ENCODE measurements at places on chromosomes 4 and X.
A peak's percentile ranks its signal among the peaks of the same experiment; 100 is the strongest.

DNA sequence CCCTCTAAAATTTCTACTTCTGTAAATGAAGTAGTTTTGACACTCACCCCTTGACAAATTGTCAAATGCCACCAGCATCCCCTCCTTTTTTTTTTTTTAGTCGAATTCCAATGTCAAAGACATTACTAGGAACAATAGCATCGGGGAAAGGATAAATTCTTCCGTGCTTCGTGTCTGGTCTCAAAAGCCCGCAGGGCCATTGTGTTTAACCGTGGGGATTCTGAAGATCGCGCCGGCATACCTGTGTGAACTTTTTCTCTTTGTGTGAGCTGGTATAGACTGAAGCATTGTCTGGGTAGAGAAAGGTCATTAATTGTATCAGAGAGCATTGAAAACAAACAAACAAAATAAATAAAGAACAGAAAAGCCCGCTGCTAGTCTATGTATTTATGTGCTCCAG lies 313.9 kb downstream of the ASMT start:
- no peak for DNase-seq

- DNase-seq, result no peak
Measured at GRCh38 chr4:114364857-114365256, 233.8 kb upstream of the UGT8 start.

DNA sequence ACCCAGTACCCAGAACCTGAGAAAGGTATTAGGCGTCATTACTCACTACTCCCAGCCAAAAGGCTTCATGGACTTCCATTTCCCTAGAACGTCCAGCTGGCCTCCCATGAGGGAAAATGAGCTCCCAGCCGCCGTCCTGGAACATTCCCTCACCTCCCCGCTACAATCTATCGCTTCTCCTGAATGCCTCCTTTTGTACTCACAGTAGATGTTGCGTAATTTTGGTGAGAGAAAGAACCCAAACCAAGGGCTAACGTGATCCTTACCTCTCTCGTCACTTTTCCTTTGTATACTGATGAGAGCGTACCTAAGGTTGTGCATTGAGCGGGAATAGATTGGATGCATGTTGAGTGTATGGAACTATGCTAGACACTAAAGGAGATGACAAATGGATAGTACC lies 161.9 kb downstream of the TENM3 start:
- DNase-seq, result no peak

DNA sequence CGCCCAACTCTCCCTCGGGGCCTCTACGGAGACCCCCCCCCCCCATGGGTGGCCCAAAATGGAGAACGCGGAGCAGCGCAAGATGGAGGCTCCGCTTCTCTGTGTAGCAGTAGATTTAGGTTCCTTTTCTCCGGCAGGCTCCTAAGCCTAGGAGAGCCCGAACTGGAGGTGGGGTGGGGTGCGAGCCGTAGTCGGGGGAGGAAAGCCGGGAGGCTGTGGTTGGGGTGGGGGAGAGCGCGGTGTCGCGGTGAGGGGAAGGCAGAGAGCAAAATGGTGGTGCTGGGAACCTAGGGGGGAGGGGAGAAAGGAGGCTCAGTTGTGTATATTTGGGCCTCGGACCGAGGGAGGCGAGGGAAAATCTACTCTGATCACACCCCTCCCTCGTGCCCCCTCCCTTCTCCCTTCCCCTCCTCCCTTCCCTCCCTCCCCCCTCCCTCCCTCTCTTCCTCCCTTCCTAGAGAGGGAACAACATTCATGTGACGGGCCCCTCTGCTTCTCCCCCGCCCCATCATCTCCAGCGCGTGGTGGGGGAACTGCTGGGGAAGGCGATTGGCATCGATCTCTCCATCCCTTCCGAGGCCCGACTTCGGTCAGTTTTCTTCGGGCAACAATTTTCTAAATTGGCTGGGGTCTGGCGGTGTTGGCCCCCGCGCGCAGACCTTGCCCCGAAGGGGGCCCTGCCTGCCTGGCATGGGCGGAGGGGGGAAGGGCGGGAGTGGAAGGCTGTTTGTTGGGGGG lies at the start of gene STAG2:
Gene STAG2, plus strand, starts transcription at position 439 of the 738 bp plus-strand sequence. CDS start 60,922 bp downstream, outside the sequence.
- DNase-seq, result peak; percentile 77

- DNase-seq, result no peak
Measured at GRCh38 chr4:120672076-120672475, 250.4 kb downstream of the PRDM5 start.

DNA sequence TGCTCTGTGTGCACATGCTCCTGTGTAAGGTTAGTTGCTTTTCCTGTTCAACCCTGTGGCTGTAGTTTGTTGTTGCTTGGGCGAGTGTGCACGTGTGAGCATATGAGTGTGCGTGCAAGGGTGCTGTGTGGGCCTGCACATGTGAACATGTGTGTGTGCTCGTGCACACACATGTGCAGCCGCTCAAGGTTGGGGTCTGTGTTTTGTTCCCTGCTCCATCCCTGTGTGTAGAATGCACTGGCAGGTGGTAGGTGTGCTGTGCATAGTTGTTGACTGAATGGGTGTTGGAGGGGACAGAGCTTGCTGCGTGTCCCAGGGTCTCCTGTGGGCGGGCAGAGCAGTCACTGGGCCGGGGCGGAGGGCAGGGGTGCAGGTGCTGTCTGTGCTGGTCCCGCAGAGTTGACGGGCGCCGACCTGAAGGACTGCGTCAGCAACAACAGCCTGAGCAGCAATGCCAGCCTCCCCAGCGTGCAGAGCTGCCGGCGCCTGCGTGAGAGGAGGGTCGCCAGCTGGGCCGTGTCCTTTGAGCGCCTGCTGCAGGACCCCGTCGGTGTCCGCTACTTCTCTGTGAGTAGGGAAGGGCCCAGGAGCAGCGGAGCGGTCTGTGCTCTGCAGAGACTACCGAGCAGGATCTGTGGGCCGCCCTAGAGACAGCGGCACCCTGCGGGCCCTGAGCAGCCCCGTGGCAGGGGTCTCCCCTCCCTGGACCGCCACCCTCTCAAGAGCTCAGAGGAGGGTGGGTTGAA lies 27.9 kb upstream of the HGFAC start:
- no peak for DNase-seq

- no peak for DNase-seq
Measured at GRCh38 chr4:165328708-165329107, 1.2 kb downstream of the MSMO1 start.

- DNase-seq, result no peak
Measured at GRCh38 chr4:108885211-108885610, 122.4 kb upstream of the ETNPPL start.

DNA sequence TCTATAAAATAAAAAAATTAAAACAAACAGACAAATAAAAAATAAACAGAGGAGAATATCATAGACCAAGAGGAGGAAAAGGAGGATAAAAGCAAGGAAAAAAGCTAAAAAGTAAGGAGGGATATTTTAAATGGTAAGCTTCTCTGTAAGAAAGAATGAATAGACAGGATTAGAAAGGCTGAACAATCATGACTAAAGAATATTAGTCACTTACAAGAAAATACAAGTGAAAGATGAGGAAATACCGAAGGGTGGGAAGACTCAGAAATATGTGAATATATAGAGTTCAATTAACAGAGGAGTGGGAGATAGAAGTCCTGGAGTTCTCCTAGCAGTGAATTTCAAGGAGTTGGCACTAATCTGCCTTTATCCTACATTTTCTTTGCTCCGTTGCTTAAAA lies 162.6 kb downstream of the RTL3 start:
- no peak for DNase-seq

DNA sequence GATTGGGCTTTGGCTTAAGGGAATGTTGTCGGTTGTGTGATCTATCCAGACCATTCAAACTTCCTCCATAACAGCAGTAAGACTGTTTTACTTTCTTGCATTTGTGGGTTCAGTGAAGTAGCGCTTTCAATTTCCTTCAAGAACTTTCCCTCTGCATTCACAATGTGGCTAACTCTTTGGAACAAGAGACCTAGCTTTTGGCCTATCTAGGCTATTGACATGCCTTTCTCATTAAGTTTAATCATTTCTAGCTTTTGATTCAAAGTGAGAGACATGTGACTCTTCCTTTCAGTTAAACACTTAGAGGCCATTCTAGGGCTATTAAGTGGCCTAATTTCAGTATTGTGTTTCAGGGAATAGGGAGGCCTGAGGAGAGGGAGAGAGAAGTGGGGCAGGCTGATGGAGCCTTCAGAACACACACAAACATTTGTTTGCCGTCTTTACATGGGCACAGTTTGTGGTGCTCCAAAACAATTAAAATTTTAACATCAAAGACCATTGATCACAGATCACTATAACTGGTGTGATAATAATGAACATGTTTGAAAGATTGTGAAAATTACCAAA lies 34.1 kb downstream of the ADH5 start:
- DNase-seq, result no peak

DNA sequence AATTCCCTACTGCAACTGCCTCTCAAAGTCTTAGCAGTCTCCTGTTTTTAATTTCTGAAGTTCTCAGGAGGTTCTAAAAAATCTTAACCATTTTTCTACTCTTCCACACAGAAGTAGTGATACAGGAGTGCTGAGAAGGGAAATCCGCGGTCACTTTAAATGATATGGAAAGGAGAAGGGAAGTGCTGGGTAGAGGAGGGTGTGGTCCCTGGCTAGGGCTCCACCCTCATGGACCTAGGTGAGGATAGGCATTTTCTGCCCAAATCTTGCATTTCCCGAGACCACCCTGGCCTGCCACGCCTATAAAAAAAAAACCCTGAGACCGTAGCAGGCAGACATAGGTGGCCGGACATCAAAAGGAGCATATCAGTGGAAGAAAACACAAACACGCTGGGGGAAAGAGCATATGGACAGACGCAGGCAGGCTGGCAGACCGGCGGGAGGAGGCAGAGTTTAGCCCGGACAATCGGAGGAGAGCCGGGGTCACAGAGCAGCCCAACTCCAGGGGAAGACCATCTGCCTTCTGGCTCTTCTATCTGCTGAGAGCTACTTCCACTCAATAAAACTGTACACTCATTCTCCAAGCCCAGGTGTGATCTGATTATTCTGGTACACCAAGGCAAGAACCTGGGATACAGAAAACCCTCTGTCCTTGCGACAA lies 85.7 kb downstream of the POU3F4 start:
- DNase-seq, result no peak

GRCh38 chrX:109378281-109378680 lies 103.6 kb downstream of the GUCY2F start:
- no peak for DNase-seq

GRCh38 chr4:123559955-123560871 lies 163.6 kb downstream of the SPRY1 start:
- DNase-seq, result no peak

GRCh38 chr4:113080624-113081023 lies 31.2 kb downstream of the ANK2 start:
- no peak for DNase-seq

- no peak for DNase-seq
Measured at GRCh38 chrX:79412166-79412565, 45.0 kb upstream of the ITM2A start.

- no peak for DNase-seq
Measured at GRCh38 chr4:180710628-180711337, 1532.4 kb upstream of the TENM3 start.

GRCh38 chr4:166144607-166145006 lies 271.6 kb downstream of the TLL1 start:
- DNase-seq, result no peak

DNA sequence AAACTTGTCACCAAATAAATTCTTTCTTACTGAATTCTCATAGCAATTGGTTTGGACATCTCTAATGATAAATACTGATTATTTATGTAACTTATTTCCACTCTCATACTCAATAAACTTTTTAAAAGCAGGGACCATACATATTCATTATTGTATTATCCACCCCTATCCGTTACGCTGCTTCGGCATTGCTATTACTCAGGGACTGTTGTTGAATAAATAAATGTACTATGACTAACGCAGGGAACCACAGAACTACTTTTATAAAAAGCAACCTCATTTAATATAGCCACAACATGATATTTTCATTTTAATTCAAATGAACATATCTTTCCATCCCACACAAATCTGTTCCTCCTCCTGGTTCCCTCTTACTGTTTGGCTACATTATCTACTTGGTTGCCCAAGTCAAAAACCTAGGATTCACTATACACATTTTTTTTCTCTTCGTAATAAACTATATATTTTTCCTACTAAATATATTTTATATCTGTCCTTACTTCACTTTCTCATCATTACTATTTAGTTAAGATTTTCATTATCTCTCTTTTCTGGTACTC lies 14.9 kb upstream of the ANKRD50 start:
- no peak for DNase-seq

- no peak for DNase-seq
Measured at GRCh38 chrX:43741843-43742573, 85.9 kb downstream of the MAOA start.

GRCh38 chrX:71603618-71604017 lies 14.7 kb downstream of the CXCR3 start:
- DNase-seq, result no peak

DNA sequence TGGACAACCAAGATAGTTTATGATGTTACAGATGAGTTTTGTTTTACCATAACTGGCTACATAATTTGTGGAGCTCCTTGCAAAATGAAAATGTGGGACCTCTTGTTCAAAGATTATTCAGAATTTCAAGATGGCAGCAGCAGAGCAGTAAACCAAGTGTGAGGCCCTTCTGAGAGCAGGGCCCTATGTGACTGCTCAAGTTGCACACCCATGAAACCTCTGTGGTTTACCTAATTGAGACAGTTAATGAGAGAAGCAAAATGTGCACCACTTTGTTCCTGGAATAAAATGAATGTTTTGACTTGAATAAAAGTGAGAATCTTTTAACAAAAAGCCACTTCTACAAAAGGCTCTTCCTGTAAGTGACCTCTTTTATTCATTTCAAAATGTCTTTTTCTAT lies 519.2 kb downstream of the RPA4 start:
- peak; percentile 8 for DNase-seq

GRCh38 chr4:89665662-89666061 lies 171.3 kb downstream of the SNCA start:
- no peak for DNase-seq

DNA sequence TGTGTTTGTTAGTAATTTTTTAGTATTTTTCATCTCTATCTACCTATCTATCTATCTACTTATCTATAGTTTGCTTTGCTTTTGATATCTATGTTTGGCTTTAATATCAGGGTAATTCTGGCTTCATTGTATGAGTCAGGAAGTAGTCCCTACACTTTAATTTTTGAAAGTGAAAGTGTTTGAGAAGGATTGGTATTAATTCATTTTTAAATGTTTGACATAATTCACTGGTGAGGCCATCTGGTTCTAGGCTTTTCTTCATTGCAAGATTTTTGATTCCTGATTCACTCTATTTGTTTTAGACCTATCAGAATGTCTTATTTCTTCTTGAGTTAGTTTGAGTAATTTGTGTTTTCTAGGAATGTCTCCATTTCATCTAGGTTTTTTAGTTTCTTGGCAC lies 20.2 kb upstream of the TCP11X2 start:
- no peak for DNase-seq

DNA sequence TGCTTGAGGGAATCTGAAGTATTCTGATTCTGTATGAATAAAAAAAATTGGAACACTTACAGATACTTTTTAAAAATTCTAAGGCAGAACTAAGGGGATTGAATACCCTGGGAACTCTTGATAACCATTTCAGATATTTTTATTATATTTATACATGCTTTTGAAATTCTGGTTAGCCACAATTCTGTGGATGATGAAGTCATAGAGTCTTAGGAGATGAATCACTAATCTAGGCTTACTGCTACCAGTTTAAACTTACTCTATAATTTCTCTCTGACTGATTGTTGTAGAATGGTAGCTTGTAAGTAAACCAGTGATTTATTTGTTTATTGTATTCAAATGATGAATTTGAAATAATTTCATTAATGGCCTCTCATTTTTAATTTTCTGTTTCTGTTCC lies 11.4 kb upstream of the SLAIN2 start:
- DNase-seq, result no peak

Data from activated CD8-positive, alpha-beta T cell treated with anti-CD3 and anti-CD28 coated beads for 36 hours (primary cell).